Activated CD8-positive, alpha-beta memory T cell treated with anti-CD3 and anti-CD28 coated beads for 1 hour (primary cell): ENCODE measurements at places on chromosomes 12 and 14.

GRCh38 chr14:35818346-35819115 is 7.6 kb upstream of the BRMS1L start:
- no peak for DNase-seq

- DNase-seq, result no peak
Measured at GRCh38 chr14:58085877-58086276, 66.1 kb downstream of the ARMH4 start.

DNA sequence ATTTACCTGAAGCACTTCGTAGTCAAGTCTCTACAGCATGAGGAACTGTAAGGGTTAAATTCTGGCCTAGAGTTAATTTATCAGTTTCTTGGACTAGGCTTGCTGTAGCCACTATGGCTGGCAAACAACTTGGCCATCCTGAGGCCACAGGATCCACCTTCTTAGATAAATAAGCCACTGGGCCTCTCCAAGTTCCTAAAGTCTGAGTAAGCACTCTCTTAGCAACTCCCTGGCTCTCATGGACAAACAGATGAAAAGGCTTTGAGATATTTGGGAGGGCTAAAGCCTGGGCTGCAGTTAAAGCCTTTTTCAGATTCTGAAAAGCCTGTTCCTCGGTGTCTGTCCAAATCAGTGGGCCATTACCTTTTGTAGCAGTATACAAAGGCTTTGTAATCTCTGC is 675.0 kb downstream of the TMEM121 start:
- DNase-seq, result no peak

DNA sequence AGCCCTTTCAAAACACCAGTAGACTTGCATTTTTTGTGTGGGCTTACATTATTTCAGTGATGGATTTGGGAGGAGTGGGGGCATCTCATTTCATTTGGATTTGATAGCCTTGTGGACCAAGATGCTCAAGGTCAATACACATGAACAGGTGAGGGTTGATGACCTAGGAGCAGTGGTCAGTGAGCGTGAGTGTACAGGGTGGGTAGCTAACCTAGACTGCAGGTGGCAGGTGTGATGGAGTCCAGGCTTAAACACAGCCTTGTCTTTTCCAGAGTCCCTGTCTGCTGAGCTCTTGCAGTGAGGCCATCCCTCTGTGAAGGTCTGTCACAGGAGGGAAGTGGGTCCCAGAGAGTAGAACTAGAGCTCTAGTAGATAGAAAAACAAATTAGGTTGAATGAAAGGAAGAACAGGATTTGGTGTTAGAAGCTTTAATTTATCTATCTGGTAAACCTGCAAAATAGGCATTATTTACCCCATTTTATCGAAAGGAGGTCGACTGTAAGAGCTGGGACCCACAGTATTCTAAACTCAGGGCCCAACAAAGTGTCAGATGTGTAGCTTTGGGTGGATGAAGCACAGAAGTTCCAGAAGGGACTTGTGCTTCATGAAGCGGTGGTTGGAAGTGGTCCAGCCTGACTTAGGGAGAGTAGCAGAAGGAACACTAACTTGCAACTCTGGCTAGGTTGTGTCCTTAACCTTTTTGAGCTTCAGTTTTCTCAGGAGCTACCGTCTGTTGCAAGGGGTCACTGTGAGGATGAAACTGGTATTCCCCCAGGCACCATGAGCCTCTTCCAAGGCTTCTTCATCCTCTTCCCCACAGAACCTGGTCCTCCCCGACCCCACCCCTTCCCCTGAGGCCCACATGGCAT is 18.2 kb downstream of the RPS6KL1 start:
- no peak for DNase-seq

GRCh38 chr12:76020281-76020680 is 11.3 kb downstream of the PHLDA1 start:
- DNase-seq, result peak; percentile 41

DNA sequence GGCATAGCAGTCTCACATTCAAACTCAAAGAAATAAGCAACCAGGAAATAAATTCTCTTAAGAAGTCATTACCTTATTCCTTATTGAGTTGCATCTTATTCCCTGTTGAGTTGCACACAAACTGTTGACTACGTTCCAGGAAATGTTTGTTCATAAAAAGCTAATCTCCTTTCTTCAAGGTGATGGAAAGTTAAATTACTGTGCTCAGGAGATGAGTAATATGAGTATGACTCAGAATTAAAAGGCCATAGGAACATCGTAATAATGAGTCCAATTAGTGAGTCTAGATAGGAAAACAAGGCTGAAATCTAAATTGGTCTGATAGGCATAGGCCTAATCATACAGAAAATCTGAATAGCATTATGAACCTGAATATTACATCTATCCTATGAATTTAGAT is 203.1 kb downstream of the SLC2A13 start:
- DNase-seq, result no peak

DNA sequence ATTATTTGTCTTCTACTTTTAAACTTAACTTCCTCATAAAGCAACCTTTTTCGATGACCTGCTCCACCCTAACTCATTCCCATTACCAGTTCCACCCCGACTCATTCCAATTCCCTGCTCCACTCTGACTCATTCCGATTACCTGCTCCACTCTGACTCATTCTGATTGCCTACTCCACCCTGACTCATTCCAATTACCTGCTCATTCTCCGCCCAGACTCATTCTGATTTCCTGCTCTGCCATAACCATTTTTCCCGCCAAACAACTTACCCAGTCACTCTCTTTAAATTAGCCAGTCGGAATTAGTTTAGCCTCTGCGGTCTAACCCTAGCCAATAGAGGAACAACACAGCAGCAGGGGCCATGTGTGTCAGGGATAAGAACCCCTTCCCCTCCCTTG is 249.1 kb downstream of the DPY19L2 start:
- no peak for DNase-seq

GRCh38 chr12:28121899-28122655 is 68.2 kb upstream of the CCDC91 start:
- no peak for DNase-seq

DNA sequence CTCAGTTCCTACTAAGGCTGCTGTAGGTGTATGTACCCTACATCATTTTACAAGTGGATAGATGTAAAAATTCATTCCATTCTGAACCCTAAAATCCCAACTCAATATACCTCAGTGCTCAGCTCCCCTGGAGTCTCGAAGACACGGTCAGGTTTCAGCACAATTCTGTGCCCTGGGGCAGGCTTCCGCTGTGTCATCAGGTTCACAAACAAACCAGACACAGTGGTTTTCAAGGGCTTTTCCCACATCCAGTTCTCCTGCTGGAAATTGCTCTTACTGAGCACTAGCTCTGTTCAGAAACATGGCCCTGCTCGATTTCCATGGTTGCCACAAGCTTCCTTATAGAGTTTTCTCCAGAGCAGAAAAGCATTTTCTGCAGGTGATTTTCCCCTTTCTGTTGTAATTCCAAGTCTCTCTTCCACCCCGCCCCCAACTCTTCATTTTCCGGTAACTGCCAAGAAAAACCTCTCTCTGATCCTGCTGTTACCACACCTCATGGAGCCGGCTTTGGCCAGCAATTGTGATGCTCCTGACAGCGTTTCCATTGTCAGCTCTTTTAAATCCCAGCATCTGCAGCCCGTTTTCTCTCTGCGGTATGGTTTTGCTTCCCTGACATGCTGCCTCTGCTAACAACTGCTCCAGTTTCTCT is 483.0 kb upstream of the CCDC196 start:
- DNase-seq, result no peak

- DNase-seq, result no peak
Measured at GRCh38 chr12:13443028-13443427, 246.5 kb downstream of the EMP1 start.

DNA sequence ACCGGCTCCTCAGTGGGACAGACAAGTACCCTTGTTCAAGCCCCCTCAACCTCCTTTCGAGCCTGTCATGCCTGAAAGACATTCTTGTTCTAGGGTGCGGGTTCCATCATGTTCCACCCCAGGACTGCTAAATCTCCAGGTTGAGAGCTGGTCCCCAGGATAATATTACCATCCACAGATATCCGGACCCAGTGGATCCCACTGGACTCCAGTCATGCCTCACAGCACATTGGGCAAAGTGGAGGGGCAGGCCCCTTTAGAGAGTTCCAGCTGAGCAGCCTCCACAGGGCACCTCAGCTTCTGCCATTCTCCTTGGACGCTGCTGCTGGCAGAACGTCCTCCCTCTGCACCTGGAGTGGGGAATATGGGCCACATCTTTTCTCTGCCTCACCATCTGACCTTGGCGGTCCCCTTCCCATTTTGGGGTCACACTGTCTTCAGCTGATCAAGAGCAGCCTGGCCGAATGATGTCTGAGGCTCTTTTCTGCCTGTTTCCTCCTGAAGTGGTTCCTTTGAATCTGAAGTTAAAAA is 137.4 kb downstream of the BCL11B start:
- DNase-seq, result no peak

DNA sequence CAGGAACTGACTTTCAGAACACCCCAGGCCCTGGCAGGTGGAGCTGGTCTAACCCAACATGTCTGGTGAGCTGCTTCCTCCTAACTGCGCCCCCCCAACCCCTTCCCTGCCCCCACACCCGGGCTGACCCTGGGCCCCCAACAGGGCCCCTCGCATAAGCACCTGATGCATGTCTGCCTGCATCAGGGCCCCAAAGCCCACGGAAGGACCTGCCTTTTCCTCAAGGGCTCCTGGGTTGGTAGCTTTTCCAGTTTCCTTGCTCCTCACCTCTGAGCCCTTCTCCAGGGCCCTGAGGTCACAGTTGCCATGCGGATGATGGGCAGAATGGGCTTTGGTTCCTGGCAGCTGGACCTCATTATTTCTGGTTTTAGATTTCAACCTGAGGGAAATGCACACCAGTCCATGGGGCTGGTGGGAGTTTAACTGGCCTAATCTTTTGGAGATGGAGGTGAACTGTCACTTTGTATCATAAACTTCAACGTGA is 18.5 kb downstream of the TESC start:
- DNase-seq, result no peak

DNA sequence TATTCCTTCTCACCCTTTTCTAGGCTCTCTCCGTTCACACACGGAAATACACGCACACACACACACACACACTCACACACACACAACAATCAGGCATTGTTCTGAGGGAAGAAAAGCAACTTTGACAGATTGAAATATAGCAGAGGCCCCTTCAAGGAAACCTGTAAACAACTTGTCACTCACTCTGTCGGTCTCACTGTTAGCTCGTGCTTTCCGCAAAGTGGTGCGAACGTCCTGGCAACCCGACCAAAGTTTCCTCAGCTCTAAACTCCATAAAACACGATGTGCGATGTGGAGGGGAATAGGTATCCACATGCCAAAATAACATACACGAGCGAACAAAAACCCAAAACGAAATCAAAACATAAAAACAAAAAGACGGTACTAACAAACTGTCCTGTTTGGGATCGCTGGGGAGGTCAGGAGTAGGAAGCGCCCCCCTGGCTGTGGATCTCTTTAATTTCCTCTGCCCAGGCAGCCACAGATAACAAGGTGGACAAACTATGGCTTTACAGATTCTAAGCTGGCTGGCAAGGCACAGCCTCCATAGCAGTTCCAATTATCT is 822 bp upstream of the SOX5 start:
- DNase-seq, result no peak

GRCh38 chr14:90836692-90837063 is 20.4 kb upstream of the TTC7B start:
- DNase-seq, result no peak

- DNase-seq, result no peak
Measured at GRCh38 chr12:27627123-27627852, 69.0 kb upstream of the REP15 start.

DNA sequence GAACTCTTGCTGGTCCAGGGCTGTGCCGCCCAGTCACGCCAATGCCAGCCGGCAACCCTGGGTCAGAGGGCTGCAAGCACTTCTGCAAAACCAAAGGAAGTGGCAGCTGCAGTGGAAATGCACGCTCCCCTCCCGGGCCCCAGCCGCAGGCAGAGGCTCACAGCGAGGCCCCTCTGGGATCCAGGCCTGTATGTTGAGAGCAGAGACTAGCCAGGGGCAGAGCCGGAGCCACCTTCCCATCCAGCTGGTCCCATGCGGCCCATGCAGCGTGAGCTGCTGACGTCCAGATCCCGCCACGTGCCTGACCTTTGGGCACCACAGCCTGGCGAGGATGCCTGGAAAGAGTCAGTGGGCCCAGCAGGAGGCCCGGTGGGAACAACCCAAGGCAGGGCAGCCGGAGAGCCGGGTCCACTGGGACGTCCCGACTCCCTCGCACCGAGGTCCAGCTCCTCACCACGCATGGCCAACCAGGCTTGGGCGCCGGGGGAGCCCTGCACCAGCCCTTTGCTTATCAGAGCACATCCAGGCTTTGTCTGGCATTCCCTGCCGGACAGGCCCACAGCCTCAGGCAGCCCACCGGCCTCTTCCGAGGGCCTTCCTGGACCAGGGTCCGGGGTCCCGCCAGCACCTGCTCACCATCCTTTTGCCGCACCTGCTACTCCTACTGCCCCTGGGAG is 4.3 kb downstream of the GPR132 start:
- DNase-seq, result no peak
